Activated CD4-positive, alpha-beta memory T cell treated with anti-CD3 and anti-CD28 coated beads, Interleukin-2, amount 10 ng/mL, durations not matched to agents 7 days and 5 days (primary cell): ENCODE measurements at places on chromosomes 6 and 20. TPM values are rescaled to one million over a fixed set of nuclear protein-coding genes. Genes with fewer than 3 reads are reported as not detected.

DNA sequence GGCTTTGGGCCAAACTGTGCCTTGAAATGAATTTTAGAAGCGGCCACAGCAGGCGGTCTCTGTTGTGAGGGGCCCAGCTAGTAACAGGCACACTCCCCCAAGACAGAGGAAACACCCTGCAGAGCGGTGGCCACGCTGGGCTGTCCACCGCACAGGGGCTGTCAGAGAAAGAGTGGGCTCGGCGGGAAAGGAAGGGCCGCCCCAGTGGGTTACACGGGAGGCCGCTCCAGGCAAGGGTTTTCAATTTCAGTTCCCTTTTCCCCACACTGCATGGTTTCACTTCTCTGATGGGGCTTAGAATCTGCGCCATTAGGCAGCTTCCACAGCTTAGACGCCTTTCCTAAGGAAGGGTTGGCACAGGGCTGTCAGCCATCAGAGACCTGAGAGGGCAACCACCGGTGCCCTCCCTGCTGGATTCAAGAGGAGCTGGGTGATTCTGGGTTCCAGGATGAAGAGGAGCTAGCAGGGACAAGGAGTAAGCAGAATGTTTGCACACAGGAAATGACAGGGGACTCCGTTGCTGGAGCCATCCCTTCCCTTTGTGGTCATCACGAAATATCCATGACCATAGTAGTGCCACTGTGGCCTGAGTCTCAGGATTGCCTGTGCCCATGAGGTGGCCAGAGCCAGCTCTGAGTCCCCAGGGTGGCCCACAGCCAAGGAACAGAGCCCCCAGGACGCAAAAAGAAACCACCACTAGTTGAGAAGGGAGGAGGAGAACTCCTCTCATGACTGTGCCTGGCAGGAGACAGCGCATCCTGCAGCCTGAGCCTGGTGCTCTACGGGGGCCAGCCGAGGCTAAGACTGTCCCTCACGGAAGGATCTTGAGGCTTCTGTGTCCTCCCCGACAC is 282.7 kb downstream of the NRN1 start:
- DNase-seq: no peak
- H3K36me3 ChIP-seq: no peaks in the 10 kb centered on the region
- H3K27me3 ChIP-seq: no peaks in the 10 kb centered on the region
- no peak overlapping the region for H3K4me3 ChIP-seq

- H3K4me3 ChIP-seq: no peak overlapping the region
- H3K4me1 ChIP-seq: no peaks in the 10 kb centered on the region
- no peaks in the 10 kb centered on the region for H3K36me3 ChIP-seq
- H3K27ac ChIP-seq: no peak overlapping the region
These were observed 107.0 kb upstream of the DST start for GRCh38 chr6:56749632-56750151.

- peaks cover 31% of the 10 kb centered on the region for H3K4me1 ChIP-seq
- no peak overlapping the region for H3K27ac ChIP-seq
- DNase-seq: no peak
- peaks cover 5% of the 10 kb centered on the region for H3K27me3 ChIP-seq
These were observed 2.4 kb upstream of the HLA-F start for GRCh38 chr6:29720863-29721262.

DNA sequence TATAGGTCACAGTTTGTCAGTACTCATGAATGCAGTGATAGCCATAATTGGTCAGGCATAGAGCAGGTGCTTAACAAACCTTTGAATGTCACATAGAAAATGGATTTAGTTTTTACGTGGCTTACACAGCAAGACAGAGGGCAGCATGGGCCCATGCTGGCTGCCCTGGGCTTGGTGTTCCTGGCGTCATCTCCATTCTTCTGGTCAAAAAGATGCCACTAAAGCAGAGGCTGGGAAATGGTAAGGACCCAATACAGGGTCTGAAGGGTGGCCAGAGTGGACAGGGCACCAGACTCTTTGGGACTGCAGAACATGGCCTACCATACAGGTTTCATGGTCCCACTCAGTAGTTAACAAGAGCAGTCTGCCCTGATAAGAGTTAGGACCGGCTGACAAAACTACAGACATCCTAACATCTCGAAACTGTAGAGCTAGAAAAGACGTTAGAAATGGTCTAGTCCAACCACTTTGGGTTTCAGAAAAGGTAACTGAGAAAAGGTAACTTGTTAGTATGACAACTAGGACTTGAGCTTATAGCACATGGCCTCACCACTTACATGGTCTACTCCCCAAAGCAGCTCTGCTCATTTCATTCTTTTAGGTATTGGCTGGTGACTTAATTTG is 22.6 kb downstream of the HEBP2 start:
- peaks cover 7% of the 10 kb centered on the region for H3K4me1 ChIP-seq
- H3K4me3 ChIP-seq: no peak overlapping the region
- no peak for DNase-seq

DNA sequence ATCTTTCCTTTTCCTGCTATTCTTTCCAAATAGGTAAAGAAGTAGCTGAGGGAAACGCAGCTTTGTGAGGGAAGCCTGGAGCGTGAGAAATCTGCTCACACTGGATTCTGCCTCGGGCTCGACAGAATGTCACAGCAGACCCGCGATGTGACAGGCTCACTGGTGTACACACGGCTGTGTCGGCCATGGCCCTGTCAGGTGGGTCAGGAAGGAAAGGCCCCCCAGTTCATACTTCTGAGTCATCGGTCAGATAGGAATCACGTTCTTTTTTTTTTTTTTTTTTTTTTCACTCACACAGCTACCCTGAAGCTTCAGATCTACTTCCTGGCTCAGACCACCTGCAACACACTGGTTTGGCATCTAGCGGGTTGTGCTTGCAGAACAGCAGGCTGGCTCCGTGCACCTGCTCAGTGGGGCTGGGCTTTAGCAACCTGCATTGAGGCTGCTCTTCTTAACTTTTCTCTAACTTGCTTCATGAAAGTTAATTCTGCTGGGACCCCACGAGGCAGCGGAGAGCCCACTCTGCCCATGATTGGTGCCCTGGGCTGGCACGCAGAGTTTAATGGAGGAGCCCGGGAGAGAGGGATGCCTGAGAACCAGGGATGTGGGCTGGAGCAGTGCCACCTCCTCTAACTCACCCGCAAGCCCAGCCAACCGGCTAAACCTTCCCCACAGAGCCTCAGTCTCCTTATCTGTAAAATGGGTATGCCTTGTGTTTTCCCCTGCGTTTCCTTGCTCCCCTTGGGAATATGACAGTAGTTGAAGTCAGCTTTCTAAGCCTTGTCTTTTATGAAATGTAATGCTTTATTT is 61.5 kb upstream of the FNDC1 start:
- H3K4me3 ChIP-seq: peak overlapping the region; percentile 58
- peak; percentile 50 for DNase-seq
- H3K36me3 ChIP-seq: no peaks in the 10 kb centered on the region
- H3K27me3 ChIP-seq: no peaks in the 10 kb centered on the region
- H3K27ac ChIP-seq: peak overlapping the region; percentile 88

IL17A gene
- total RNA-seq: 5.5 TPM
